ENCODE measurements at places on chromosomes 7 and 10.

GRCh38 chr10:18968159-18968558 is 80.4 kb upstream of the MALRD1 start:
- no peak for DNase-seq

GRCh38 chr7:3107228-3107763 is 63.6 kb upstream of the CARD11 start:
- DNase-seq, result no peak

DNA sequence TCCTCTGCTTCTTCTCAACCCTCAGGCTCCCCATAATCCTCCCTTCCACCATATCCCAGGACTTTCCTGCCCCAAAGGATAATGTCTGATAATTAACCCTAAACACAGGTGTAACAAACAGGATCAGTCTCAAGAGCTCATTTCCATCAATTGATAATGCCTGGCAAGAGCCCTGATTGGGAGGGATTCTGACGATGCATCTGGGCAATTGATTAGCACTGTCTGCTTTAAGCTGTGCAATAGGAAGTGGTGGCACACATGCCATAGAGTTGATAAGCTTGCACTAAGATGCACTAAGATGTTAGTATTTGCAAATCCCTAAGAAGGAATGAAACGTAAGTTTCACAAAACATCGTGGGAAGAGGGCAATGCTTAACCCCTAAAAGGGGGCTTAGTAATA is 27.4 kb upstream of the EGR2 start:
- DNase-seq, result no peak

- DNase-seq, result no peak
Measured at GRCh38 chr7:30764030-30764975, 6.9 kb upstream of the MINDY4 start.

DNA sequence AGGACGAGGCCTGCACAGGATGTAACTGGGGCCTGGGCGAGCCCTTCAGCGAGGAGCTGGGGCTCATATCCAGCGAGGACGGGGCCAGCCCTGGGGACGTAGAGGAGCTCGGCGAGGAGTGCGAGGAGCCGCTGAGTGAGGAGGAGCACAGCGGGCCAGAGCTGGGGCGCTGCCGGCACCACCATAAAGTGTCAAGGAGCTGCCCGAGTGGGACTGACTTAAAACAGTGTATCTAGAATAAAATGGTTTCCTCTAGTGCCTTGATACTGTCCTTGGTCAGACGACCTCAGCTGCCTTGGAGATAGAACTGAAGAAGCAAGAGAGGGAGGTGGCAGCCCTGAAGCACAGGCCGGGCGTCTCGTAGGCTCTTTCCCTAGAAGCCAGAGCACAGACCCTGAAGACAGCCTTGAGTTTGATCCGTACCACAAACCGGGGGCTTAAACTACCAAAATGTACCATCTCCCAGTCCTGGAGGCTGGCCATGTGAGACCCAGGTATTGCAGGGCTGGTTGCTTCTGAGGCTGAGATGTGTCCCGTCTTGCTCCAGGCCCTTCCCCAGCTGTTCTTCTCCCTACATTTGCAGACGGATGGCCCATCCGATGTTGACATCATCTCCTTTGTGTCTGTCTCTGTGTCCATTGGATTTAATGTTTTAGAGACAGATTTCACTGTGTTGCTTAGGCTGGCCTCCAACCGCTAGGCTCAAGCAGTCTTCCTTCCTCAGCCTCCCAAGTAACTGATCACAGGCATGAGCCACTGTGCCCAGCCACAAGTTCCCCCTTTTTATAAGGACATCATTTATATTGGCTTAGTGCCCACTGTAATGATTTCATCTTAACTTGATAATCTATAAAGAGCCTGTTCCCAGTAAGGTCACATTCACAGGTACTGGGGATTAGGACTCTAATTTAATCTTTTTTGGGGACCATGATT is 35.8 kb downstream of the DNAJB6 start:
- no peak for DNase-seq

- DNase-seq, result no peak
Measured at GRCh38 chr10:60942788-60943315, 1.1 kb downstream of the RHOBTB1 start.

- no peak for DNase-seq
Measured at GRCh38 chr10:17859492-17860156, 50.5 kb downstream of the MRC1 start.
